Osteocyte (in vitro differentiated cells): ENCODE measurements at places on chromosomes 7 and 10.

DNA sequence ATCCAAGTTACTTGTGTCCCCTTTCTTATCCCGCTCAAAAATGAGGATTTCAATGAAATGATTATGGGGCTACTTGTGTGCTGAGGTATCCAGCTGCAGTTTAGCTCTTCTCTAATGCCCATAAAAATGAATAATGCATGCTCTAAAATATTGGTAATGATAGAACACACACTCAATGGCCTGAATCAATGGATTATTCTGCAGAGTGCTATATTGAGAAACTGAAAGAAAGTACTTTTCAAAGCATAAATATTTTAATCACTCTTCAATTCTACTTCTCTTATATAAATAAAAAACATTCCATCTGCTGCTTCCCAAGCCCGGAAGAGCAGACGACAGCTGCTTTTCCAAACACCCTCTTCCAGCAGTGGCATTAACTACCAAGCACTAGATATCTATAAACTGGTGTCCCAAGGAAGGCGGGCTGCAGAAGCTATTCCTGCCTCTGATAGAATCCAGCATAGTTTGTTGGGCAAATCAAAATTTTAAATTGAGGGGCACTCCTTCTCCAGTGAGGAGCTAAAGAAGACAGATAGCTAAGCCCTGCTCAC, 284.9 kb upstream of the AOAH start:
- DNase-seq: no peak

- no peak for DNase-seq
Observed at GRCh38 chr7:25841575-25841974, 310.4 kb upstream of the NFE2L3 start.

DNA sequence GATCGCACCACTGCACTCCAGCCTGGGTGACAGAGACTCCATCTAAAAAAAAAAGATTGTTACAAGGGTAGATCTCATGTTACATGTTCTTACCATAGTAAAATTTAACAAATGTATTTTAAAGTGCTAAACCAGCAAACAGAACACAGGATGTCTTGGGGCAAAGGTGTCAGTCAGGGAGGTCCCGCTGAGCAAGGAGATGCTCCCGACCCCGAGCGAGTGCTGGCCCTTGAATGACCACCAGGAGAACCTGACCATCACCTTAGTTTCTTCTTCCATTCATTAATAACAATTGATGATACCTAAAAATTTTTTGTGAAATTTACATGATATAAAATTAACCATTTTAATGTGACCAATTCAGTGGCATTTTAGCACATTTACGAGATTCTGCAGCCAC, 241.6 kb upstream of the GPR26 start:
- DNase-seq: no peak

- DNase-seq: no peak
Observed at GRCh38 chr10:128337860-128338378, 211.7 kb upstream of the MKI67 start.

DNA sequence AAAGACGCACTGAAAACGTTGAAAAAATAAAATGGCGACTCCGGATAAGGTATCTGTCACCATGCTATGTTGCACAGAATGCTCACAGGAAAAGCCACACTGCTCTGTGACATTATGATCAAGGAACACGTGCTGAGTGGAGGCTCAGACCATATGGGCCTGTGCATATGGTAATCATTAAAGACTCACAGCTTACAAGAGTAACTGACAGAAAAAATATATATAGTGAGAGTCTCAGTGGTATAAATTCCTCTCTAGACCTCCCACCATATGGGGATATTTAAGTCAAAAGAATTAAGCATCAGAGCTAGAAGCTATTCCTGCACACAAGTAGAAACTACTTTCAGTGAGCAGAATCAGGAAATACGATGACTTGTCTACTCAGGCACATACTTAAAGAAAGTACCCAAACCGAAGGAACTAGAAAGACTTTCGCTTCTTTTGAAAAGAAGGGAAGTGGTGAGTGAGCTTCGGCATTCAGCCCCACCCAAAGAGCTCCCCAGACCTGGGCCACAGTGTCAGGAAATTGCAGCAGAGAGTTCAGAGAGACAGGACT, 65.1 kb upstream of the MPP7 start:
- DNase-seq: no peak

DNA sequence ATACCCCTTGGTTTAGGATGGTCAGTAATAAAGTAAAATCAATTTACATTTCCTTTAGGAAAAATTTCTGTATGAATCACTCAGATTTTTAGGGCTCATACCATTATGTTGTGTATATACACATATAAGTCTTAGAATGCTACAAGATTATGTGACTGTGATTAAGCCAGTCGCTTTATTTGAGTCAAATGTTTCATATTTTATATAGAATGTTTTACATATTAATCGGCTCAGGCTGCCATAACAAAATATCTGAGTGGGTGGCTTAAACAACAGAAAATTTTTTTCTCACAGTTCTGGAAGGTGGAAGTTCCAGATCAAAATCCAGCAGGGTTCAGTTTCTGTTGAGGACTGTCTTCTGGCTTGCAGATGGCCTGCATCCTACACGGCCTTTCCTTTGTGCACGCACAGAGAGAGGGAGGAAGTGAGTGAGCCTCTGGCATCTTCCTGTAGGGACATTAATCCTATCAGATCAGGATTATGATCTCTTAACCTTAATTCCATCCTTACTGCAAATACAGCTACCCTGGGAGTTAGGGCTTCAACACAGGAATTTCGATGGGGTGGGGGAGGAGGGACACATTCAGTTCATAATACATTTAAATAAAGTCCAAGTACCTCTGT, 198.0 kb downstream of the PHF14 start:
- no peak for DNase-seq

DNA sequence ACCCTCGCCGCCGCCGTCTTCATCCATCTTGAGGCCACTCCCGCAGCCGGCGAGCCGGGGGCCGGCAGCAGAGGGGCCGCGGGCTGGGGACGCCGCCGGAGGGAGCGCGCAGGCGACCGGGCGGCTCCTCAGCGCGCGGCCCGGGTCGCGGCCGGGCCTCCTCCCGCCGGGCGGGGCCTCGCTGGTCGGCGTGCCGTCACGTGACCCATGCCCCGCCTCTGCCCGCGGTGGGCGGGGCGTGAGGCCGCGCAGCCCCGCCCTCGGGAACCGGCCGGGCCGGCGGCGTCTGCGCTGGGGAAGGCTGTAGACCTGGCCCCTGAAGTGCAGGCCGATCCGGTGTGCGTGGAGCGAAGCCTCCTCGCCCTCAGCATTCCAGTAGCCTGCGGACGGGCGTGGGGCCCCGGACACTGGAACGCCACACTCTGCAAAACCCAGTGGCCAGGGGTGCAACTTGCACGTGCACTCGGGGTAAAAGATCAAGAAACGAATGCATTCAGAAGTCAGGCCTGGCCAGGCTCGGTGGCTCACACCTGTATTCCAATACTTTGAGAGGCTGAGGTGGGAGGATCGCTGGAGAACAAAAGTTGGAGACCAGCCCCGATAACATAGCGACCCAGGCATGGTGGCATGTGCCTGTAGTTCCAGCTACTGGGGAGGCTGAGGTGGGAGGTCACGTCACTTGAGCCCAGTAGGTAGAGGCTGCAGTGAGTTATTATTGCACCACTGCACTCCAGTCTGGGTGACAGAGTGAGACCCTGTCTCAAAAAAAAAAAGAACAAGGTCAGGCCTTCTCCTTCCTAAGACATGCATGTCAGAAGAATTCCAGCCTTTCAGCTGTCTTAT, at the start of gene CYTH3:
TSS of gene CYTH3 (minus strand) at position 144 of the 843 bp plus-strand sequence. CDS start at position 27, 117 bp downstream.
- peak; percentile 95 for DNase-seq
